ENCODE measurements at places on chromosomes 12 and 14.

- no peak for DNase-seq
Observed at GRCh38 chr12:75842090-75842489, 189.5 kb downstream of the PHLDA1 start.

DNA sequence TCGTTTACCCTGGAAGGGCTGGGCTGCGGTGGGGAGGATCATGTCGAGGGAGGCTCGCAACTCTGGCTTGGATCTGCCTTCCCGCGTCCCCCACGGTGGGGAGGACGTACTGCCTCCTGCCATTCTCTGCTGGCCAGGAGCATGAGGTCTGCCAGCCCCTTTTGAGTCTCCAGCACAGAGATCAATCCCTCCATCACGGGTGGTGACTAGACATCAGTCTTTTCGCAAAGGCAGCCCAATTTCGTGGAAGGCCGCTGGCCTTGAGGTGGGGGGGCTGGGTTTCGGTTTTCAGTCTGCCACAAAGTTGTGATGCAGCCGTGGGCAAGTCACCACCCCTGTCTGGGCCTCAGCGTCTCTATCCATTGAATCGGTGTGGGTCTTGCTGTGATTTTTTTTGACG is 62.2 kb downstream of the PRMT8 start:
- no peak for DNase-seq

DNA sequence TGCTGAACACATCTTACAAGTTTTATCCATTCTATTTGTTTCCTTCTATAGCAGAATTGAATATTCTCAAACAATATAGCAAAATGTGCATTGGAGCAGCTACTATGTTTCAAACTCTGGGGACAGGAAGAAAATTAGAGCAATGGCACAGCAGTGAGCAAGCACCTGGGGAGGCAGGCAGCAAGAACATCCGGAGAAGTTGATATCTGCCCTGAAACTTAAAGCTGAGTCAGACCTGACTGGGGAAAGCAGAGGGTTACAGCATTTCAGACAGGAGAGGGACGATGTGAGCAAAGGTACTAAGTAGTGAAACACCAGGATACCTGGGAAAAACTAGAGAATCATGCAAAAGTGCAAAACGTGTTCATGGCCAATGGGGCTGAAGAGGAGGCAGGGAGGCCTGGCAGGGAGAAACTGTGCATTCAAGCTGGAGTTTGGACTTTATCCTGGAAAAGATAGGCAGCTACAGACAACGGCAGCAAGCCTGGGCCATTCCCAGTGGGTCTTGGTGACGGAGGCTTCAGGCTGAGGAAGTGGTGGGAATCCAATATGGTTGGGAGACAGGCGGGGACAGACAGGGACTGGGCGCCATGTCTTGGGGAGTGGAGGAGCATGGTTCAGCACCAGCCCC is 118.0 kb upstream of the CDKN3 start:
- DNase-seq: no peak

- no peak for DNase-seq
Observed at GRCh38 chr14:61889914-61890351, 127.7 kb downstream of the SNAPC1 start.

GRCh38 chr14:61710853-61711817 is 15.8 kb downstream of the HIF1A start:
- no peak for DNase-seq

DNA sequence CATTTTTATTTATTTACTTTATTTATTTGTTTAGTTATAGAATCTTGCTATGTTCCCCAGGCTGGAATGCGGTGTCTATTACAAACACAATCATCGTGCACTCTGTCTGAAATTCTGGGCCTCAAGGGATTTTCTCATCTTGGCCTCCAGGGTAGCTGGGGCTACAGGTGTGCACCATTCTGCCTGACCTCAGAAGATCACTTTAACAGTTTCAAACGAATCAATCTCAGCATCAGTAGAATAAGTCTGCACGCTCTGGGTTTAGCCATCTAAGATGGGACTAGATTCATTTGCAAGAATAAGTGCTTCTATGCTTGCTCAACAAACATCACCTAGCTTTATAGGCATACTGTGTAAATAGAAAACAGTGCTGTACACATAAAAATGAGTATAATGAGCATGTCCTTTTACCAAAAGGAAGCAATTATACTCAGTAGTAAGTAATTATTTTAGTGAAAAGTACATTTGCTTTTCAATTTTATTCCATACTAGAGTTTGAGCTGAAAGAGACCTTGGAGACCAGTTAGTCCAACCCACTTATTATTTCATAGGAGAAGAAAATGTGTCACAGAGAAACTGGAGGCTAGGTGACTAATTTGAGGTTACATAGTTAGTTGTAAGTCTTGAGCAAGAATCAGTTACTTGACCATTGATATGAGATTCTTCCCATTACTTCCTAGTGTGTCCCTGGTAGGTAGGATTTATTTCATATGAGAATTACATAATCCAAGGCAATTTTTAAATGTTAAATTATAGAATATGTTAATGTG is 456.5 kb upstream of the LMO3 start:
- DNase-seq: no peak

DNA sequence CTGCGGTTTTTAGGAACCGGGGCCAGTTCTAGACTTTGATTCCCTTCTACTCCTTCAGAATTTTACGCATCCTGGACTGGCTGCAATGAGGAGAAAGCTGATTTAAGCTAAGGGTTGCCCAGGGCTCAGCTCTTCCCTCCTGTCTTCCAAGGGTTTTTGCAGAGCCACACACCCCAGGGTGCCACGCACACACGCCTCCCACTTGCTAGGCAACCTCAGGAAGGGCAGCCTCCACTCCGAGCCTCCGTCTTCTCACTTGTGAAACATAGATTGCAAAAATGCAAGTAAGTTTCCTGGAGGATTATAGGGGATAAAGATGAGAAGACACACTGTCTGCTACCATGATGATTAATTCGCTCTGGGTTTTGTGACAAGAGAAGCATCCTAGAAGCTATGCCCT is 31.7 kb downstream of the NOS1 start:
- no peak for DNase-seq

DNA sequence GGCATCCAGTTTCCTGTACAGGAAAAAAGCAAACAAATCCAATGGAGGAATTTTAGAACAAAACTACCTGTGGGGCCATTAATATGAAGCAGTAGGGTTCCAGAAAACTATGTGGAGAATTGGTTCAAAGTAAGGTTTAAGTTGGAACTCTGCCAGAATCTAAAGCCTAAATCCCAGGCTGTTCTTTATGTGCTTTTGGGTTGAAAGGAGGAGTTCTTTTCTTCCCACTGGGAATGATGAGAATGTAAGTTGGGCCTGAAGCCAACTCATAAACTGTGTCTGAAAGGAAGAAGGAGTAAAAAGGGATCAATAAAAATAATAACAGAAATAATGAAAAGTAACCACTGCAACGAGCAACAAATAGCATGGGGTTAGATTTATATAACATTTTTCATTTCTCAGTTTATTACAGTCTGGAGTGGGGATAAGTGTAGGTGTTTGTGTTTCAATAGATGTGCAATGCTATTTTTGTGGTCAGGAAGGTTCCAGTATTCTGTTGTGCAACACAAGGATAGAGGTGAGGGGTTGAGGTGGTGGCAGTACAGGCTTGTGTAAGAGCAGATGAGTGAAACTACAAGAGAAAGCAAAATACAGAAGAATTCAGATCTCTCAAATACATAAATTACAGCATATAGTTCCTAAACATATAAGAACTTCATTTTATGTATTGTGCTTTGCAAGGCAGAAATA is 373.6 kb downstream of the EMP1 start:
- DNase-seq: no peak

- DNase-seq: no peak
Observed at GRCh38 chr12:45591635-45592034, 137.9 kb upstream of the ARID2 start.

DNA sequence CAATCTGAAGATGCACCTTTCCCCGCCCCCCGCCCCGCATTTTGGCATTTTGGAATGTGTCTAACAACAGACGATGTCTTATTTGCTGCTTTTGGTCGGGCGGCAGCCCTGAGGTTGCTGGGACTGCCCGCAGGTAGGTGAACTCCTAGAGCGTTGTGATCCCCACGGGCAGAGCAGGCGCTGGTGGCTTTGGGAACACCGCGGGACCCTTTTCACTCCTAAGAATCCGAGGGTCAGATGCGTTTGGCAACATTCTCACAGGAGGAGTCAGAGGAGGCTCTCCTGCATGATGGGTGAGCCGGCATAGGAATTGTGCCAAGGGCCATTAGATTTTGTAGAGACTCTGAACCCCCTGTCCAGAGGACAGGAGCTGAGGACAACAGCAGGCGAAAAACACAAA is 41.9 kb downstream of the HCAR2 start:
- no peak for DNase-seq

- DNase-seq: no peak
Observed at GRCh38 chr12:96448300-96448699, 41.1 kb upstream of the CFAP54 start.

DNA sequence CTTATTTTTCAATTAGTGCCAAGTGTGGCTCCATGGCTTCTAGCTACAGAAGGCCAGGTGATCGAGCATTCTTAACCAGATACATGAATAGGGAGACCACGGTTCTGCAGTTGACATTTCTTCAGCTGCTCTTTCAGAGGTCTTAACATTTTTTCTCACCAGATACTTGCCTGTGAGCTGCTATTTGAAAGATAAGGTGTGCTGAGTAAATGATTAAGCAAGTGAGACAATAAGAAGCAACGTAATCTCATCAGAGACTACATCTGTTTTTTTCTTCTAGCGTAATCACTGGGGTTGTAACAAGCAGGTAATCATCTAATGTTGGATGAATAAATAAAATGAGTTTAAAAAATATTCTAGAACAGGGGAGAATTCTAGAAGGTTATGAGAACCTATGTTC is 912.9 kb downstream of the DIO2 start:
- no peak for DNase-seq

DNA sequence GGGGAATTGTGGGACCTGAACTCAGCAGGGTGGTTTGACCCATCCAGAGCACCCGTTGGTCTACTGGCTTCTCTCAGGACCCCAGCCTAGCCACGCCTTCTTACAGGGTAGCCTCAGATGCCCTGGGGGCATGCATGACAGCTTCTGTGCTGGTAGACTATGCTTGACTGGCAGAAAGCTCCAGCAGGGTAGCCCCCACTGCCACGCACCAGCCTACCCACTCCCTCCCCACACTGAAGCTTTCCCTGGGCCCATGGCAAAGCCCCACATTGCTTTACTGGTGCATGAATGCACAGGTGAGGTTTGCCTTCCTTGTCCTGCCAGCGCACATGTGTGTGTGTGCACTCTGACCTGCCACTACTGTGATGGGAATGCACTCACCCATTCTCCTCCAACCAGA is 772.2 kb downstream of the LRFN5 start:
- DNase-seq: no peak

GRCh38 chr14:20711685-20712084 is 23.1 kb downstream of the ANG start:
- DNase-seq: no peak

GRCh38 chr14:39175445-39176262 is 600 bp downstream of the PNN start:
- DNase-seq: no peak

GRCh38 chr12:4251216-4251891 is 22.2 kb upstream of the CCND2 start:
- DNase-seq: no peak

DNA sequence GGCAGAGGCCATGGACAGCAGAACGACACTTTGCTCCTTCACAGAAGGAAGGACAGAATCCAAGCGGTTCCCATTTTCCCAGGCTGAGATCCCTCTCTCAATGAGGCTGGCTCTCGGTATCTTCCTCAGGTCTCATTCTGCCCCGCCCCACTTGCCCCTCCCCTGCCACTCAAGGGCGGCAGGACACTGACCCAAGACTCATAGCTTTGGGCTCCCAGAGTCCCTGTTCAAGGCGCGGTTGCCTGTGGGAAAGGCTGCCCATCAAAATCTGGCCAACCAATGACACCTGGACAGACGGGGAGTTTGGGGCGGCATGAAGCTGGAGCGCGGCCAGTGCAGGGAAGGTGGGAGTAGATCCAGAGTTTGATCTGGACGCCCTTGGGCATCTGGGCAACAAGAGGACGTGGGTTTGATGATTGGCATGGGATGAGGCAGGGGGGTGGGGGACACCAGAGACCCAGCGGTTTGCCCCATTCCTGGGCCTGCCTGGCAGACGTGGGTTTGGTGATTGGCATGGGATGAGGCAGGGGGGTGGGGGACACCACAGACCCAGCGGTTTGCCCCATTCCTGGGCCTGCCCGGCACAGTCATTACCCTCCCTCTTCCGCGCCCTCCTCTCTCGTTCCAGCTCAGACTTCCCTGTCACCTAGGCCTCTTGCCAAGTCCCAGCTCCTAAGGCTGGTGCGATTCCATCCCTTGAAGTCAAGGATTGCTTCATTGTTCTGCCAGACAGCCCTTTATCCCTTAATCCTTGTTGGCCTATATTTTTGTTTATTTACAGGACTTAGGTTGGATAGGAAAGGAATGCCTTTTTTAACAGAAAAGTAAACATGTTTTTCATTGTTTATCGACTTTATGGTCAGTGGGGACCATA is 92.1 kb downstream of the NINJ2 start:
- DNase-seq: no peak

DNA sequence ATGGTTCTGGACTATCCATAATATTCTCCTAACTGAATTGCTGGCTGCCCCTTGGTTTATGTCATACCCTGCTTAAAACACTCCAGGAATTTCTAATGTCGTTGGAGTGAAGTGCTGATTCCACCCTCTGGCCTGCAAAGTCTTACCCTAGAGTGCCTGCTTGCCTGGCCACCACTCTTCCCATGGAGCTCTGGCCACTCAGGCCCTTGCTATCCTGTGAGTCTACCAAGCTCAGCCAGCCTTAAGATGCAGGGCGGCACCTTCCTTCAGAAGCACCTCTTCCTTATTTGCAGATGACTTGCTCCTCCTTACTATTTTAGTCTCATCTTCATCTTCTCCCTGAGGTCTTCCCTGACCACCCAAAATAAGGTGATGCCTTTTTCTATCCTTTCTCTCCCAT is 35.3 kb downstream of the SLC6A15 start:
- DNase-seq: no peak

DNA sequence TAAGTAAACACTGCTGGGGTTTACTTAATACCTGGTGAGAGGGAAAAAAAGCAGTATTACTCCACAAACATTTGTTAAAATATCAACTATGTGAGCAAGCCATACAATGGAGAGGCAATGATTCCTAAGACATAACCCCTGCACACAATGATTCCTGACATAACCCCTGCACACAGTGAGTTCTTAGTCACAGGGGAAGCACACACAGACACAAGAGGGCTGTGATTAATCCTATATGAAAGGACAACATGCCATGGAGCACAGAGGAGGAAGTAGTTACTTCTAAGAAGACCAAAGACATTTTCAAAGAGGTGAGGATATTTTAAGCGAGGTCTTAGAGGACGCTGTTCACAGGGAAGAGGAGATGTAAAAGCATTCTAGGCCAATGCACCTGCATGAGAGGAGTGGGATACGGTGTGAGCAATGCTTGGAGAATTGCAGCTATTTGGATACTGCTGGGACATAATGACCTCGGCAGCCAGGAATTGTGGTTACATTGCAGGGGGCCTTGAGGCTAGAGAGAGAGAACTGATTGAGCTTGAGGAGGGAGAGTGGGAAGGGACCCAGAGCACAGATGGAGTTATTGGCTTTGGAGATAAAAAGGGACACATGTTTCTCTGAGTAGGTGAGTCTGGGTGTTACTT is 211.9 kb downstream of the APAF1 start:
- DNase-seq: no peak

- no peak for DNase-seq
Observed at GRCh38 chr12:126926023-126926594, 1340.9 kb upstream of the TMEM132C start.

GRCh38 chr14:98819132-98819866 is 452.7 kb downstream of the BCL11B start:
- DNase-seq: no peak

- no peak for DNase-seq
Observed at GRCh38 chr12:54384591-54385041, at the start of gene ZNF385A. Gene ZNF385A, minus strand, starts transcription at chr12:54384733. Its CDS starts 219 bp downstream, at chr12:54384514.
